ENCODE measurements at places on chromosomes 16 and 17.

DNA sequence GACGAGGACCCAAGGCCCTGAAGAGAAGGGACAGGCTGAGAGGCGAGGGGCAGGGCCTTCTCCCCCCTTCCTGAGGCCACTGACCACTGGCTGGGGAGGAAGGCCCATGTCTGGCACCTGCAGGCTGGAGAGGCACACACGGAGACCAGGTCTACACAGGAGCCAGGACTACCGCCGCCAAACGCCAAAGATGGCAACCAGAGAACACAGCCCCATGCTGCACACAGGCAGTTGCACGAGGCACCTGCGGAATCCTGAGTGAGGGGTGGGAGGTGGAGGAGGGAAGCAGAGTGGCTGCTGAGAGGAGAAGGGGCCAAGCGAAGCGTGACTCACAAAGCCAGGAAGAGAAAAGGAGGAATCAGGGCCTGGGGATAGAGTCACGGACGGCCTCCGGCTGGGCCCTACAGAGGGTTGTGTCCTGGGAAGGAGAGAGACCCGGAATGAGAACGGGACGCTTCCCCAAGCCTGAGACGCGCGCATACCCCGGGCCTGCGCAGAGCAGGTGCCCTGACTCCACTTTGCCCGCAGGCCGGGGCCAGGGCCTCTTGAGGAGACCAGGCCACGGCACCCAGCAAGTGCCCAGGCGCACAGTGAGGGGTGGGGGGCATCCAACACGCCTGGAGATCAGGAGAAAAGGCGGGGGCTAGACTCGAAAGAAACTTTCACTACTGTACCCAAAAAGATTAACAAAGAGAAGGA lies 28.7 kb upstream of the C16orf95 start:
- no peak for DNase-seq

DNA sequence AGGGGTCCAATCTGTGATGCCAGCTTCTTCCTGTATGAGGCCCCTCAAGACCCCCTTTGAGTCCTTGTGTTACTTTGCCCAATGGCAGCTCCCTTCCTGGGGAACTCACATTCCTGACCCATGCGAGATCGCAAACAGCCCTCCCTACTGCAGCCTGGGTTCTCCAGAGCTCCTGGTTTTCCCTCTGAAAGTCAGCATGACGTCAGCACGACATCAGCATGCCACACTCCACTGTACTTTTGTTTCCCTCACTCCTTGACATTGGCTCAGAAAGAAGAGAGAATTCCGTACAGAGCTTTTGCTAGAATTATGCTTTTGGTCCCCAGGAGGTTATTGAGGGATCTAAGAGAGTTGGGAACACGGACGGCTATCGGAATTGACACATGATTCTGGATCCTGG lies 168.1 kb upstream of the PIRT start:
- DNase-seq, result no peak

DNA sequence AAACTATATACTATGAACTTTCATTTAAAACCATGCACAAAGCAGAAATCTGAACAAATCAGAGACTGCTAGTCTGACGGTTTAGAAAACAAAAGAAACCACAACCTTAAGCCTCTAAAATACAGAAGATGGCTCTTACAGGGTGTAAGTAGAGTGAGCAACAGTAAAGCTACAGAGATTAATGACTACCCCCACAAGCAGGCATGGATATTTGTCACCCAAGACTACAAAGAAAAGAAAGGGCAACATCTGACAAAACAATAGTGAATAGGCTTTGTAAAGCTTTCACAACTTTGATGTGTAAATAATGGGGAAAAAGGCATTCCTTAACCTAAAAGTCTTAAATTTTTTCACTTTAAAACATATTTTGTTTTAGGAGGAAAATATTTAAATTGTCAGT lies 75.0 kb downstream of the SPAG9 start:
- DNase-seq, result no peak

DNA sequence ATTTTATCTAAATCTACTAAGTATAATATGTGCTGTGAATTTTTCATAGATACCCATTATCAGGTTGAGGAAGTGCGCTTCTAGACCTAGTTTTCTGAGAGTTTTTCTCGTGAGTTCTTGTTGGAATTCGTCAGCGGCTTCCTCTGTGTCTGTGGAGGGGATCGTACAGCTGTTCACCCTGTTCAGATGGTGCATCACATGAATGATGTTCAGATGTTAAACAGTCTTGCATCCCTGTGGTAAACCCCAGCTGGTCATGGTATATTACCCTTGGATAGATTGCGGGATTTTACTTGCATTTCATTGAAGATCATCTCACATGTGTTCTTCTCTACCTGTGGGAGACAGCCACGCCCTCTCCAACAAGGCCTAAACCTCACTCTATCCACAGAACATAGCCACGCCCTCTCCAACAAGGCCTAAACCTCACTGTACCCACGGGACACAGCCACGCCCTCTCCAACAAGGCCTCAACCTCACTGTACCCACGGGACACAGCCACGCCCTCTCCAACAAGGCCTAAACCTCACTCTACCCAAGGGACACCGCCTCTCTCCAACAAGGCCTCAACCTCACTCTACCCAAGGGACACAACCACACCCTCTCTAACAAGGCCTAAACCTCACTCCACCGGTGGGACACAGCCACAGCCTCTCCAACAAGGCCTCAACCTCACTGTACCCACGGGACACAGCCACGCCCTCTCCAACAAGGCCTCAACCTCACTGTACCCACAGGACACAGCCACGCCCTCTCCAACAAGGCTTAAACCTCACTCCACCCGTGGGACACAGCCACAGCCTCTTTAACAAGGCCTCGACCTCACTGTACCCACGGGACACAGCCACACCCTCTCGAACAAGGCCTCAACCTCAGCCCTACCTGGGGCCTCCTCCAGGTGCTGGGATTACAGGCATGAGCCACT lies 180.2 kb upstream of the CHMP6 start:
- no peak for DNase-seq

- DNase-seq, result no peak
Measured at GRCh38 chr16:48279199-48279598, 31.9 kb upstream of the ABCC11 start.
